Myocyte (in vitro differentiated cells): ENCODE measurements at places on chromosomes 1 and 21. TPM values are rescaled to one million over a fixed set of nuclear protein-coding genes. Genes with fewer than 3 reads are reported as not detected.

DNA sequence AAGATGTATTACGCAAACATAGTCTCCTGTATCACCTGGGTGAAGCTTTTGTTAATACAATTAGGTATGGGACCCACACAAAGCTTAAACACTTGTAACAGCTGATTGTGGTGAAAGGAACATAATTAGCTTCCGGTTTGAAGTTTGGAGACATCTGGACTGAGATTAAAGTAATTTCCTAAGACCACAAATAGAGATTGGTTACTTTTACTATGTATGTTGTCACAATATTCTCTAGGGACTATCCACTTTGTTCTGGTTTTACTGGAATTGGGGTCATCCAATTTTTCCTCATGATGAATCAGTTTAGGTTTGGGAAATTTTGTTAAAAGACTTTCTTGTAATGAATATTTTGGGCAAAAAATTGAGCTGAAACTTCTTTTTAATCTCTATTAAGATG, 71.8 kb upstream of the SAMSN1 start:
- DNase-seq: no peak

DNA sequence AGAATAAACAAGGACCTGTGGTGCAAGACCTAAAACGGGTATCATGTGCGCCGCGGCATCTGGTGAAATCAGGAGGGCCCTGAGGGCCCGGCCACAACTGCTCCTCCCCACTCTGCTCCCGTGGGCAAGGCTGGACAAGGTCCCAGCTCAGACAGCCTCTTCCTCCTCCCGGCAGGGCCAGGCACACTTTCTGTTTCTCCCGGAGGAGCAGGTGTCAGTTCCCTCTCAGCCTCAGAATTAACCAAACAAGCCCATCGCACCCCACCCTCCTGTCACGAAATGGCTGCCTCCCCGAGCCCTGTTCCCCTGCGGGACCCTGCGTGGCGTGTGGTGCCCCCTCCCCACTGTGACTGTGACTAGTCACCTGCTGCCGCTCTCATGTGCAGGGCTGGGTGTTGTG, 15.2 kb downstream of the PTTG1IP start:
- DNase-seq: peak; percentile 41

The ZSCAN20 gene
- total RNA-seq: 5.6 and 5.8 TPM in 2 replicates

DNA sequence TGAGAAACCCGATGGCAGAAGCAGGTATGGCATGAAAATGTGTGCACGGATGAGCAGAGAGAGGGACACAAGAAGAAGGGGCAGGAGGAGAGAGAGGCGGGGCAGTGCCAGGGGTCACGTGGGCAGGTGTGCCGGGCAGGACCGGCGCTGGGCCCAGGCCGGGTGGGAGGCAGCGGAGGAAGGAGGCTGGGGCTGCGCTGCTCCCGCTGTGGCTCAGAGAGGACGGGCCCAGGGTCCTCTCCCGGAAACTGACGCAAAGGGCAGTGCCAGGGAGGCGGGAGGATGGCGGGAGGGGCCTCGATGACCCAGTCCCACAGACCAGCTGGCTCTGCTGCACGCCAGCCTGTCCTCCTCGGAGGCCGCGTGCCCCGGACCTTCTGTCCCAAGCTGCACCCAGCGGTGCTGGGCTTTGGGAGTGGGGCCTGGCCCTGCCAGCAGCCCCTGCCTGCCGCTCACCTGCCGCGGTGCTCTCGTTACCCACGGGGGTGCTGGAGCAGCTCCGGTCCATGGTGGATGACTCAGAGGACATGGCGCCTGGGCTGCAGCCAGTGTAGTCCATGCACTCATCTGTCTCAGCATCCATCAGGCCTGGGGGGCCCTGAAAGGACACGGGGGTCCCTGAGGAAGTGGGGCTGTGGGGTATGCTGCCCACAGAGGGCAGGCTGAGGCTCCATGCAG, 153.9 kb downstream of the CASZ1 start:
- DNase-seq: peak; percentile 33

GRCh38 chr21:43348801-43349261, 78.1 kb downstream of the SIK1 start:
- no peak for DNase-seq

GRCh38 chr1:223803211-223803610, 42.5 kb downstream of the TP53BP2 start:
- no peak for DNase-seq

The KCNA3 gene
- total RNA-seq: not detected in 2 replicates

The KCND3 gene
- total RNA-seq: under 0.01 and 0.03 TPM in 2 replicates

The MMEL1 gene
- 0.10 and 0.37 TPM in 2 replicates for total RNA-seq

DNA sequence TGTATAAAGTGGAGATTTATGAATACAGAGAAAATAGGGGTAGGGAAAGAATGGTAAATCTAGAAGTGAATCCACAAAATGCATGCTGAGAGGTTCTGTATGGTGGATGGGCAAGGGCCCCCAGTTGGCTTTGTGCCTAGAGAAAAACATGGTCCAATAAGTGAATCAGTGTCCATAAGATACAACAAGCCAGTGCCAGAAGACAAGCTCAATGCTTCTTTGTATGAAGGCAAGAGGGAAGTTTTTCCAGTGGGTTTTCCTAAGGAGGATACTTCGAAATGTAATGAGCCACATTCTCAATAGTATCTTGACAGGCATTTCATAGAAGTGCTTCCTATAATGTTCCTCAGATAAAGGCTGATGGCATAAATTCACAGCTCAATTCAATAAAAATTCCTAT, 169.4 kb upstream of the HMCN1 start:
- no peak for DNase-seq

DNA sequence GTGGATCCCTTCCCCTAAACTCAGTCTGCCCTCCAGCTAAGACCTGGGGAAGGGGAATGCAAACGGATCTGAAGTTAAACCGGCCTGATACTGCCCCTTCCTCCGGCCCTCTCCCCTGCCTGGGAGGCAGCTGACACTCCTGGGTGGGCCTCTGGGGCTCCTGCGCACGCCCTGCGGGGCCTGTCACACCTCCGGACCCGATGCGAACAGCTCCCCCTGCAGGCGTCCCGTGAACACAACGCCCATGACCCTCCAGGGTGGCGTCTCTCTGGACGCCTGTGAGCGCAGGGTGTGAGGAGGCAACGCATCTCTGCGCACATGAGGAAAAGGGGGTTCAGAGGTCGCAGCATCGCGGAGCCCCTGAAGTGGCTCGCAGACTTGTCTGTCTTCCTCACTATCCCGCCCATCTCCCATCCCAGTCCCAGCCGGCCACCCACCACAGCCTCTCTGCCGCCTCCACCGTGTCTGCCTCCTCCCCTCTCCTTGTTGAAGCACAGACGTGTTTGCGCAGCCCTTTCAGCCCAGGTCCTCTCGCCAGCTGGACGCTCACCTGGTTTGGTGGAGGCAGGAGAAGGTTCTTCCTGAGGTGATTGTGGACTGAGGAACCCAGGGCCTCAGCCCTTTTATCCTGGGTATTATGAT, 421 bp upstream of the LCE3A start:
- DNase-seq: peak; percentile 30

The FBLIM1 gene
- 38.8 and 103 TPM in 2 replicates for total RNA-seq

DNA sequence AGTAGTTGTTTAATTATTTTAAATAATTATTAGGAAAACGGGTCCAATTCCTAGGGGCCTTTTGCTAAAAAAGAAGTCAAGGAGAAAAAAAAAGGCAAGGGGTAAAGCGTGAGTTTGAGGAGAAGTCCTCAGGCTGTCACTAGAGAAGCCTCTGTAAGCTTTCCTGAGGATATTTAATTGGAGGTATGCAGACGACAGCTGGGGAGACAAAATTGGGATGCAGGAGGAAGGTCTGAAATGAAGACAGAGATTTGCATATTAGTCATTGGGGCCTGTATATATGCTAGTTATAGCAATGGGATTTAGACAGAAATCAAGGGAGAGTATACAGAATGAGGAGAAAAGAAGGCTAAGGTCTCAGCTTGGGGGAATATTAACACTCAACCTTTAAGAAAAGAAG, 8.6 kb downstream of the ATP6V1G3 start:
- peak; percentile 55 for DNase-seq

DNA sequence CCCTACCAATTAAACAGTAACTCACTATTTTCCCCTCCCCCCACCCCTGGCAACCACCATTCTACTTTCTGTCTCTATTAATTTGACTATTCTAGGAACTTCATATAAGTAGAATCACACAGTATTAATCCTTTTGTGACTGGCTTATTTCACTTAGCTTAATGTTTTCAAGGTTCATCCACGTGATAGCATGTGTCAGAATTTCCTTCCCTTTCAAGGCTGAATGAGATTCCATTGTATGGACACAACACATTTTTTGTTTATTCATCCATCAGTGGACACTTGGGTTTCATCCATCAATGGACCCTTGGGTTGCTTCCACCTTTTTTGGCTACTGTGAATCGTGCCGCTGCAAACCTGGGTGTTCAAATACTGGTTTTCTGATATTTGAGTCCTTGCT, 41.7 kb downstream of the EIF2D start:
- DNase-seq: no peak

The ERO1B gene
- total RNA-seq: 3.9 TPM in 2 replicates

DNA sequence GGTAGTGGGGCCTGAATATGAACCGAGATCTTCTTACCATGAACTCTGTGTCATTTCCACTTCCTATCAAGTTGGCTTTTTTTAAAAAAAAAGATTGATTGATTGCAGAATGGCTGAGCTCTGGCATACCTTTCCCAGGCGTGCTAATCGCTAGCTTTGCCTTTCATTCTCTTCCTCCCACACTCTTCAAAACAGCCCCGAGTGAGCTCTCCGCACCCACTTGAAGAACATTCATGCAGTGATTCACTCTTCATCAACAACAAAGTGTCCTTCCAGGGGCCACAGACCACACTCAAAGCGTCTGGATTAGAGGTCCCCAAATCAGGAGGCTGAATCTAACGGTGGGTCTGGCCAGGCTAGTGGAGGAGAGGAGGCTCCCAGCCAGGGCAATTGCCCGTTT, 96.3 kb upstream of the GALNT2 start:
- no peak for DNase-seq

The TFAP2E gene
- 0.31 TPM in 1 of 2 replicates, not detected in the other for total RNA-seq

The FMO3 gene
- total RNA-seq: 0.62 TPM in 1 of 2 replicates, not detected in the other

DNA sequence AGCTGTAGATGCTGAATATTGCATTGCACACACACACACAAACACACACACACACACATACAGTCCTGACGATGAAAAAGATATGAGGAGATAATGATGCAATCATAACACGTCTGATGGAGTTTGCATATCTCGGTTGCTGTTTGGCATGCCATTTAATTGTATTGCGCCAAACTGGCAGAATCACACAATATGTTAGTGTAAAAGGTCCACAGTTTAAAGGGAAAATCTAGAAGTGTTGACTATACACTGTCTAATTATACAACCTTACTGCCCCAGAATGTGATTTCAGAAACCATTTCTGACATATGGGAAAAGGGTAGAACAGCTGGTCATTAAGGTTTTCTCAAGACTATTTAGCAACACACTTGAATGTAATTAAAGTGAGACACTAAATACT, 123.7 kb upstream of the PROX1 start:
- no peak for DNase-seq

The TSACC gene
- total RNA-seq: not detected in 2 replicates

The NBPF4 gene
- total RNA-seq: not detected in 2 replicates

- DNase-seq: no peak
Observed at GRCh38 chr1:221667504-221667903, 74.4 kb downstream of the DUSP10 start.

DNA sequence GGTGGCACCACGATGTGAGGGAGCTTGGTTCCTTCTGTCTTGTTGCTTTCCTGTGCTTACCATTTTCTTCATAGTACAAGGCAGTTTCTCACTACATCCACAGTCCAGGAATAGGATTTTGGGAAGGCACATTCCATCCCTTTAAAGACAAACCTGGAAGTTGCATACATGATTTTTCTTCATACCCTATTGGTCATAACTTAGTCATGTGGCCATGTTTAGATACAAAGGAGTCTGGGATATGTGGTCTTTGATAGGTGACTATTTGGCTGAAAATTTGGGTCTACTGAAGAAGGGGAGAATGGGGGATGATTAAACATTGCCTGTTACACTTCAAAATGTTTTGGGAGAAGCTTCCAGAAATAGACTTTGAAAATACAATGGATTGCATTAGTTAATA, 7.0 kb downstream of the DYRK1A start:
- DNase-seq: no peak

- DNase-seq: no peak
Observed at GRCh38 chr21:17386498-17386897, 126.3 kb upstream of the CXADR start.

DNA sequence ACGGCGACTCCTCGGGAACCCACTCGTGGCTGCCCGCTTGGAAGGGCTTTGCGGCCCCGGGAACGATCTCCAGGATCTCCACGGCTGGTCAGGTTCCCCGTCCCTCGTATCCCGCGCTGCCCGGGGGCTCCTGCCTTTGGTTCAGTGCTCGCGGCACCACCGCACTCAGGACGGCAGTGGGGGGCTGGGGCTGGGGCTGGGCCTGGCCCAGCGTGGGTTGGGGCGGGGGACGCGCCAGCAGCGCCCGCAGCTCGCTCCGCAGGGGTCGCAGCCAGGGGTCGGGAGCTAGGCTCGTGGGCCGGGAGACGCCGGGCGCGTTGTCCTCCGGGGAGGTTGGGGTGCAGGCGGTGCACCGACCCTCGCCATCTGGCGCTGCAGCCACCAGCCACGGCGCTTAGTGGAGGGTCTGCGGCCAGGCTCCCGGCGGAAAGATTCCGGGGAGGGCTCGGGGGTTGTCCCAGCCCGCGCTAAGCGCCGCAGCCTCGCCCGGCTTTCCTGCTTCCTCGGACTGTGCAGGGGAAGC, 8.9 kb downstream of the SIM2 start:
- DNase-seq: no peak

The PCBP3 gene
- total RNA-seq: 1.5 and 1.7 TPM in 2 replicates

DNA sequence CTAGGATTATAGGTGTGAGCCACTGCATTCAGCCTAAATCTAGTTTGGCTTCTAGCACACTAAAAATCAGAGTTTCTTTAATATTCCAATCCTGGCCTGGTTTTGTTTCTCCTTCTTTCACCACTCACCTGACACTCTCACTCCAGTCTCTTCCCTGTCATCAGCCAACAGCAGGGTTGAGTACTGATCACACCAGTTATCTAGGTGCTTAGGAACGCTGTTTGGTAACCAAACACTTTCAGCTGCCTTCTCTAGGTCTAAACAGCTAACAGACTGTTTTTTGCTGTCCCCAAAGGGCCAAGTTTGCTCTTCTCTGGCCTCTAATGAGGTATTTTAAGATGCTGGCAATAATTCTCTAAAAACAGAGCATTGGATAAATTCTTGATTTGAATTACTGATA, 17.7 kb upstream of the FRRS1 start:
- DNase-seq: peak; percentile 50

- no peak for DNase-seq
Observed at GRCh38 chr1:225435487-225435886, 7.6 kb upstream of the LBR start.

GRCh38 chr1:200704986-200705500, 33.6 kb upstream of the CAMSAP2 start:
- DNase-seq: no peak

The NEXN gene
- total RNA-seq: 100 and 144 TPM in 2 replicates

- no peak for DNase-seq
Observed at GRCh38 chr1:30194046-30194619, 529.3 kb downstream of the MATN1 start.
